ENCODE measurements at places on chromosomes 1 and 21.

GRCh38 chr1:189927641-189928040 lies 550.0 kb downstream of the BRINP3 start:
- no peak for DNase-seq

GRCh38 chr1:16019644-16020277 lies 1.9 kb upstream of the HSPB7 start:
- no peak for DNase-seq

GRCh38 chr21:35743571-35743970 lies 316.8 kb downstream of the SETD4 start:
- no peak for DNase-seq

- no peak for DNase-seq
These were observed 5.9 kb upstream of the PLEKHG5 start for GRCh38 chr1:6497215-6497866.

DNA sequence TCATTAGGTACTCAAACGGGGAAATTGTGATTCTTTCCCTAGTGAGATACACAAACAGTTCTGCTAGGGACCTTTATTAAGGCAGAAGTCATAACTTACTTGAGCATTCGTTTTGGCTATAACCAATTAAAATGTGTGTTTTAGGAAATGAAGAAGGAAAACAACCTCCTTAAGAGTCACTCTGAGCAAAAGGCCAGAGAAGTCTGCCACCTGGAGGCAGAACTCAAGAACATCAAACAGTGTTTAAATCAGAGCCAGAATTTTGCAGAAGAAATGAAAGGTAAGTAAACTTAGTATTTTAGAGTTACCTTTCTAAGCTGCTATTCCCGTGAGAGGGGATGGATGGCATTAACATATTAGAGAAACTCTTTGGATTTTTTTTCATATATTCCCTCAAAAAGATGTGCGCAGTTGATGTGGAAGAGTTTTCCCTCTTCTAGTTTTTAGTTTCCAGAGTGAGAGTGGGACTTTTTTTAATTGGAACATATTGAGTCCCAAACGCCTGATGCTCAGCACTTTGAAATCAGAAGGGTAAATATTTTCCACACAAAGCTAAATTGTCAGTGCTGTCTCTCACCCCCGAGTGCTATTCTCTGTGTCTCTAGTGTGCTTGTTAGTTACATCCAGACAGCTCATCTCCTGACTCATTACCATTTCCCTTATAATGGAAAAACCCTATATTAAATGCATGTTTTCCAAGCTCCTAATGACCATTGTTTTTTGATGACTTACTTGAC lies 34.9 kb downstream of the CENPF start:
- no peak for DNase-seq

DNA sequence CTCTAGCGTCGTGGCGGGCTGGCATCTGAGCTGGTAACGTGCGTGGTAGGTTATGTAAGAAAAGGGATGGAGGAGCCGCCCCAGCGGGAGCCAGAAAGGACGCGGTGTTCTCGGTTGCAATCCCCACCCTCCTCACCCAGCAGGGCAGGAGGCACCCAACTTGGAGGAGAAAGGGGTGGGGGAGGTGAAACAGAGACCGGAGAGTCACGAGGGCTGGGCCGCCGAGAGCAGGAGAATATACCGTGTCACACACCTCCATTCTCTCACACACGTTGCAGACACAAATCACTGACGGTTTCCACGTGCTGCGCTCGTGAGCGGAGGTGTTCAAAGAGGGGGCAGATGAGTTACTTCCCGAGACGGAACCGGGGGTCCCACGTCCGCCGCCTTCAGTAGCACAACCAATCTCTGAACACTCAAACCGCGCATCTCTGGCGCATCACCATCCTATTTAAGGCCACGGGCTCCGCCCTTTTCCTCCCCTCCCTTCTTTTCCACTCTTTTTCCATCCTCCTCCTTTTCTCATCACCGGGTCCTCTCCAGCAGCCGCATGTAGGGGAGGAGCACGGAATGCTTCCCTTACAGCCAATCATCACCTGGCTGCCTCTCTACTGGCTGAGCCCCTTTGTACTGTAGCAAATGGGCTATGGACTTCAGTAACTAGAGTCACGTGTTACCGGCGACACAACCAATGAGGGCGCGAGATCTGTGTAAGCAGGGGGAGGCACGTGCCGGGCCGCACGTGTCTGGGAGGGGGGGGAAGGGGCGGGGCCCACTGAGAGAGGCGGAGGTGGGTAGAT lies at the start of gene CIART:
CIART (plus strand) TSS at position 797 of the 800 bp plus-strand sequence. CDS start 714 bp downstream, outside the sequence.
- peak; percentile 66 for DNase-seq

- no peak for DNase-seq
These were observed 172.6 kb downstream of the CHRM3 start for GRCh38 chr1:239558991-239559390.

GRCh38 chr1:81183051-81183450 lies 617.7 kb upstream of the ADGRL2 start:
- no peak for DNase-seq

DNA sequence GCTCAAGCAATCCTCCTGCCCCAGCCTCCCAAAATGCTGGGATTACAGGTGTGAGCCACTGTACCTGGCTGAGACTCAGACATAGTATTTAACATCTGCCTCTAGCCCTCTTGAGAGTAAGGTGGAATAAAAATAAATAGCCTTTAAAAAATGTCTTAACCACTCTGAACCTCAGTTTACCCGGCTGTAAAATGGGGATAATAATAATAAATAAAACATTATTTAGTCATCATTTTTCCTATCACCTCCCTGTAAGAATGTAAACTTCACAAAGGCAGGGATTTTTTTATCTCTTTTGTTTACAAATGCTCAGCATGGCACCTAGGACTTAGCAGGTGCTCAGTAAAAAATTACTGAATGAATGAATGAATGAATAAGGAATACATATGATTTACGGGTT lies 17.2 kb downstream of the EPHB2 start:
- DNase-seq, result no peak

- no peak for DNase-seq
These were observed 31.9 kb downstream of the KIF14 start for GRCh38 chr1:200588698-200589097.

GRCh38 chr1:209769171-209769904 lies 13.5 kb downstream of the TRAF3IP3 start:
- peak; percentile 73 for DNase-seq

DNA sequence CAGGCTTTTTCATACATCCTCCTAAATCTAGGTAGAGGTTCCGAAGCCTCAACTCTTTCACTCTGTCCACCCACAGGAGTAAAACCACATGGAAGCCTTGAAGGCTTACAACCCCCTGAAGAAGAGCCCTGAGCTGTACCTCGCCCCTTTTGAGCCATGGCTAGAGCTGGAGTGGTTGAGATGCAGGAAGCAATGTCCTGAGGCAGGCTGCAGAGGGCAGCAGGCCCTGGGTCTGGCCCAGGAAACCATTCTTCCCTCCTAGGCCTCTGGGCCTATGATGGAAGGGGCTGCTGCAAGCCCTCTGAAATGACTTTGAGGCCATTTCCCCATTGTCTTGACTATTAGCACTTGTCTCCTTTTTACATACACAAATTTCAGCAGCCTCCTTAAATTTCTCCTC lies 1503.0 kb downstream of the KCNT2 start:
- DNase-seq, result no peak

GRCh38 chr1:71823708-71824305 lies 458.5 kb downstream of the NEGR1 start:
- no peak for DNase-seq

DNA sequence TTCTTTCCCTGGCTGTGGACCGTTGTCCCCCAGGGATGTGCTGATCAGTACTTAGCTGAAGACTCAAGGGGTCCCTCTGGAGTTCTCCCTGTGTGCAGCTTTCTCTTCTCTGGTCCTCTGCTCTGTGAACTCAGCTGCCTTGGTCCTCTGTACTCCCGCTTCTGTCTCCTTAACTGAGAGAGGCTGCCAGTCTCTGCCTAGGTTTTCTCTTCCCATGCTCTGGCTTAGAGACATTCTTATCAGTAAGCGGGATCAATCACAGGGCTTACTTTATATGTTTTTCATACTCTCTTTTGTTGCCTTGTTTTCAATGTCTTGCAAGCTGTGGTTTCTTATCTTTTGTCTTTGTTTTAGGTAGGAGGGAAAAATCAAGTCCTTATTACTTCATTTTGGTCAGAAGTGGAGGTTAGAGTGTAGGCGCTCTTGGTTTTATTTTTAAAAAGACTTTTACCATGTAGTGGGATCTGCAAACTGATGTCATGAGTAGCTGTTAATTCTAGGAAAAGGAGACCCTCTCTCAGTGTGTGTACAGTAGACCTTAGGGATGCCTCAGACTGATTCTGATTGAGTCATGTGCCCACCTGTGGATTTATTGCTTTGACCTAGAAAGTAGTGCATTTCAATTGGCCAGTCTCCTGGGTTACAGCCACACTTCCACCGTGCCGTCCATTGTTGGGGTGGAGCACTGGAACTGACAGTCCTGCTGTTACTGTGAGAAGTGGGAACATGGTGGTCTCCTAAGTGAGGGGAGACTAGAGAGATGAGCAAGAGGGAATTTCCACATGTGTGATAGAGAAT lies 46.6 kb downstream of the TTC3 start:
- DNase-seq, result no peak

DNA sequence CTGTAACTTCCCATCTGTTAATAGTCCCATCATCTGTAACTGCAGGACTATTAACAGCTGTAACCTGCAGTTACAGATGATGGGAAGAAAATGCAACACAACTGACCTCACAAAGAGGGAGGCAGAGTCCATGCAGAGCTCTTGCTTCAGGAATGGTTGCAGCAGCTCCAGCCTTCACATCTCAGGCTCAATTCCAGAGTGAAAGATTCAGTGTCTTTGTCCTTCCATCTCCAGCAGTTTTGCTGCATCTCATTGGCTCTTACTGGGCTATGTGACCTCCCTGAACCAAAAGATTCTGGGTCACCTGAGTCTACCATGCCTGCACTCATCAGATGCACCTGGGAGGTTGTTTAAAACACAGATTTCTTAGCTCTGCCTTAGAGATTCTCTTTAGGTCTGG lies 686.7 kb downstream of the MATN1 start:
- DNase-seq, result no peak

DNA sequence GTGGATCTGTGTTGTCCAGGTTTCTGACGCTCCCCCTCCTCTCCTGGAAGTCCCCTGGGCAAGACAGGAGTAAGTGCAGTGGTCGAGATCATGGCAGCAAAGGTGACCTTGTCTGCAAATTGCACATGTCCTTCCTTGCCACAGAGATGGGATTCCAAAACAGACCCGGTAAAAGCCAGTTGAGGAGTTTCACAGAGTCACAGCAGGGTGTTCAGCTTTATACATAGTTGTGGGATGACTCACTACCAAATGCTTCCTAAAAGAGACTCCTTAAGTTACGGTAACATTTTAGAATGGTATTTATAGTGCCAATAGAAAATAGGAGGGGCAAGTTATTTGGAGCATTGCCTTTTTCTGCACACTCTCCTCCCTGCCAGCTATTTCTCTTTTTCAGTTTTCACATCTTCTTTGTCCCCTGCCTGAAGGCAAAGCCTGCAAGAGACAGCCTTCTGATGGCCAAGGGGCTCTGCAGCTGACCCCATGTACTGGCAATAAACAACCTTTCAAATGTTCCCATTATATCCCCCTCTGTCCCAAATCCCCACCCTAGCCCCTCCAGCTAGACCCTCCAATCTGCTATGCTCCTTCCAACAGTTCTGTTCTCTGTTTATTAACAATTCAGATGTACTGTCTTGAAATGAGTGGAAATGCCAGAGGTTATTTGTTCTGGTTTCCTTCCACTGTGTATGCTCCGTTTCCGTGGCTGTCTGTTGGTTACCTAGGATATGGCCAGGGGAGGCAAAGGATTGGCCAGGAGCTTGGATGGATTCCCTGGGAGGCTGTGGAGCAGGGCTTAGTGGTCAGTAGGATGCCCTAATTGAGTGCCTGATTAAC lies 115.0 kb downstream of the TGFB2 start:
- DNase-seq, result no peak

Measured in activated CD4-positive, CD25-positive, alpha-beta regulatory T cell treated with anti-CD3 and anti-CD28 coated beads, Interleukin-2, amount 50 U/mL, for 72 hours (primary cell).